CD4-positive, alpha-beta T cell treated with Interleukin-21 for 1 hour (primary cell): ENCODE measurements at places on chromosomes 13 and 19.

- peak; percentile 28 for DNase-seq
Observed at GRCh38 chr19:41325947-41326706, 16.2 kb downstream of the CCDC97 start.

DNA sequence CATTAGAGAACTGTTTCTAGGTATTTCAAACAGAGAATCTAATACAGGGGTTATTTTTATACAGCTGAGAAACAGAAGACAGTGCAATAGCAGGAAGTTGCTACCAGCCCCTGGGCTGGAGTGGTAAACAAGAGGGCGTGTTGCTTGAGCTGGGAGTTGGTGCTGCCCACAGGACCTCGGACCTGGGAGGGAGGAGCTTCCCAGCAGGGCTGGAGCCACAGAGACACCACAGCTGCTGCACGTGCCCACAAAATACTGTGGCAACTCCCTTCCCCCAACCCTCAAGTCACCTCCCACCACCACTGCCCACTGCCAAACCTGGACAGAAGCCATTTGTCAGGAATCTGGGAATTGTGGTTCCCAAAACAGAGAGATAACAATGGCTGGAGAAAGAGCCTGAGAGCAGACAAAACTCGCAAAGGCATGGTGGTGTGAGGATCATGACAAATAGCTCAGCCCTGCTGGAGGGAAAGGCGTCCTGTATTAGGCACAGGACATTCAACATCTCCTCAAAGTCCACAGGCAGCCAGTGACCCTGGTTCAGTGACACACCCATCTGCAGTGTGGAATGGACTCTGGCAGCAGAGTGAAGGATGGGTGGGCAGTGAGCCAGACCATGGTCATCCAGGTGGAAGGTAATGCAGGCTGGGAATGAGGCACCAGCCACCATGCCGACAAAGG, 57.2 kb downstream of the SPATA13 start:
- DNase-seq = no peak

- DNase-seq = peak; percentile 66
Observed at GRCh38 chr19:31220540-31220939, 128.7 kb downstream of the TSHZ3 start.

- DNase-seq = no peak
Observed at GRCh38 chr13:73261739-73262216, 203.0 kb downstream of the KLF5 start.

DNA sequence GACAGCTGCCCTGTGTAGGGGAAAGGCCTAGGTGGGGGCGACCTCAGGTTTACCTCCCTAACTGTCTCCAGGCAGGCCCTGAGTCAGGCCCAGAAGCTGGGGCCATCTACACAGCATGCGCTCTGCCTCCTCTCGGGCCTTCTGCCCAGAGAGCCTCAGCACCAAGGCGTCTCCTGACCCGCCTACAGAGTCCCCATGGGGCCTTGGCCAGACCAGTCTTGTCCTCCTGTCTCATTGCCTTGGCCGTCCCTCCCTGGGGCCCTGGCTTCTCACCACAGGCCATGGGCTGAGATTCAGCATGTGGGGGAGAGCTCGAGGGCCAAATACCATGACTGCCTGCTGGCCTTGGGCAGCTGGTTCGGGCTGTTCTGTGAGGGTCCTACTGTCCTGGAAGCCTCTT, 59.0 kb downstream of the SMARCA4 start:
- no peak for DNase-seq

DNA sequence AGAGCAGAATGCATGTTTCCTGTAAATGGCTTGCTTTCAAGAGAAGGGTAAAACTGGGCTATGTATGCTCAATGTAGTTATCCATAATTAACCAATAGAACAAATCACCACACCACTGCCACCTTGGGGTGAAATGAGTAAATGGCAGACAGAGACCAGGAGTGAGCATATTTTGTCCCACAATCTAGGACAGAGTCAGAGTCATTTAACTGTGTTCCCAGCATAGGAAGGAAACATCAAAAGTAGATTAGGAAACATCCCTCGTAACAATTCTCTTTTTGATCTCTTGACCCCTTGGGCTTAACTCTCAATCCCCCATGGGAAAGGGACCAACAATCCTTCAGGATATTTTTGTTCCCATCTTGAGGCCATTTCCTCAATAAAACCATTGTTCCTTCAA, 224.8 kb downstream of the NHLRC3 start:
- peak; percentile 21 for DNase-seq

DNA sequence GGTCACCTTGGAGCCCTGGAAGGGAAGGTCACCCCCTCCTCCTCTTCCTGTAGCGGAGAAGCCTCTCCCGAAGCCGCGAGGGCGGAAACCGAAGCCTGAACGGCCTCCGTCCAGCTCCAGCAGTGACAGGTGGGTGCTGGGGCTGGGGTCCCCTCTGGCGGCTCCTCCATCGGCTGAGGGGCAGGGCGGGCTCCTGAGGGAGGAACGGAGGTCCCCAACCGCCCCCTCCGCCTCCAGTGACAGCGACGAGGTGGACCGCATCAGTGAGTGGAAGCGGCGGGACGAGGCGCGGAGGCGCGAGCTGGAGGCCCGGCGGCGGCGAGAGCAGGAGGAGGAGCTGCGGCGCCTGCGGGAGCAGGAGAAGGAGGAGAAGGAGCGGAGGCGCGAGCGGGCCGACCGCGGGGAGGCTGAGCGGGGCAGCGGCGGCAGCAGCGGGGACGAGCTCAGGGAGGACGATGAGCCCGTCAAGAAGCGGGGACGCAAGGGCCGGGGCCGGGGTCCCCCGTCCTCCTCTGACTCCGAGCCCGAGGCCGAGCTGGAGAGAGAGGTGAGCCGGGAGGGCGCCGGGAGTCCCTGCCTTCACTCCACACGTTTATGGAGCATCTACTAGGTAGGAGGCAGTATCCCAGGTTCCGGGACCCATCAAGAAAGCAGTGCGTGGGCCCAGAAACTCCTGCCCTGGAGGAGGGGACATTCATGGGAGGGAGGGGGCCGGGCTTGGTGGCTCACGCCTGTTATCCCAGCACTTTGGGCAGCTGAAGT, 22.0 kb downstream of the HDGFL2 start:
- DNase-seq = no peak

- no peak for DNase-seq
Observed at GRCh38 chr13:50990818-50991506, 81.4 kb downstream of the RNASEH2B start.

GRCh38 chr19:53519446-53519845, 18.5 kb upstream of the ZNF331 start:
- DNase-seq = no peak

DNA sequence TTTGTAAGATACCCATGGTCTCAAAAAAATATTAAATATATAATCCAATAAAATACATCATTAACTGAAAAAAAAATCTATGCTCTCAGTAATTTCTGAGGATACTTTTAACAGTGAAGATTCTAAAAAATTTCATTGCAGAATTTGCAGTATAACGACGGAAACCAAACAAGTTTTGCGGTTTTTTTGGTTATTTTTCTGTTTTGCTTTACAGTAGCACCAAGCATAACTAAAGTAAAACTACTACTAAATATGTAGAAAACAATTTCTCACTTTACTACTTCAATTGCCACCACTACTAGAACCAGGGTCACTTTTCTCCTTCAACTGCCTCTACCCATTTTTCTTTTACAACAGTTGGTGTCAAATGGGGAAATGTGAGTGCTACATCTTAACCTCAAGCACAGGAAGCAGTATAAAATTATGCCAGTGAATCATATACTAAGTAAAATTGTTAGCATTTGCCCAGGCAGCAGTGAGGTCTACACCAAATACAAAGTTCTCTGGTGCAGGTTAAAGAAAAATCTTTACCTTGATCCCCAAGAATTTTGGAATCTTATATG, 24.1 kb downstream of the MICU2 start:
- peak; percentile 45 for DNase-seq

DNA sequence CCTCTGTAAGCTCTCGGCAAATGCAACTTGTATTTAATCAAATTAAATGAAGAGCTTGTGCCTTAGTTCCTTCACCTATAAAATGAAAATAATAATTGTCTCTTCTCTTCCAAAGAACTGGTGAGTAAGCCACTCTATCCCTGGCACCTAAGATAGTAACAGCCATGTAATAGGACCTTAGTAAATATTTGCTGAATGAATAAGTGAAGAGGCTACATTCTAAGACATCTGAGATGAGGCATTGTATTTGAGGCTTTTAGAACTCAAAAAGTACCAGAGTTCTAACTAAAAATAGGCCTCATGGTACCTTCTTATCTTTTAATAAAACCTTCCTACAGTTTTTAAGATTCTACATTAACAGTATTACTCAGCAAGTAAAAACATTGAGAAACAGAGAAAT, 17.3 kb upstream of the DCLK1 start:
- DNase-seq = no peak

DNA sequence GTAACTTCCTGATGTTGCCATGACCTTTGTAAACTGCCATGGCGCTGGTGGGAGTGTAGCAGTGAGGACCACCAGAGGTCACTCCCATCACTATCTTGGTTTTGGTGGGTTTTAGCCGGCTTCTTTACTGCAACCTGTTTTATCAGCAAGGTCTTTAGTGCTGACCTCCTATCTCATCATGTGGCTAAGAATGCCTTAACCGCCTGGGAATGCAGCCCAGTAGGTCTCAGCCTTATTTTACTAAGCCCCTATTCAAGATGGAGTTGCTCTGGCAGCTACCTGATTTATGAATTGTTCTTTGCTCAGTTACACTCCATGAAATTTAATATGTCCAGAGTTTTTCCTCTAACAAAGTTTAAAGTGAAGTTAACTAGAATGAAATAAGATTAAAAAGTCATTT, 4.6 kb upstream of the EPS15L1 start:
- no peak for DNase-seq
